Sigmoid colon (tissue), 7 donors: ENCODE measurements at places on chromosomes 3 and 15. TPM values are rescaled to one million over a fixed set of nuclear protein-coding genes. Genes with fewer than 3 reads are reported as not detected.
A peak's percentile ranks its signal among the peaks of the same experiment; 100 is the strongest.

Gene PTH1R
- 3.6 TPM for total RNA-seq

Gene EHHADH
- 7.6 TPM for total RNA-seq

Gene B3GALNT1
- 5.4 TPM for total RNA-seq

Gene FAM107A
- 35.2 TPM for total RNA-seq

Gene SUCLG2
- total RNA-seq, result 70.9 TPM

Gene DPPA2
- not detected for total RNA-seq

Gene SLC2A2
- not detected for total RNA-seq

Gene HHATL
- not detected for total RNA-seq

Gene RARRES1
- total RNA-seq, result 208 TPM

Gene ZPLD1
- 0.27 TPM for total RNA-seq

Gene UPK1B
- not detected for total RNA-seq

GRCh38 chr3:30915782-30916181, 21.3 kb upstream of the GADL1 start:
- DNase-seq, result no peak

DNA sequence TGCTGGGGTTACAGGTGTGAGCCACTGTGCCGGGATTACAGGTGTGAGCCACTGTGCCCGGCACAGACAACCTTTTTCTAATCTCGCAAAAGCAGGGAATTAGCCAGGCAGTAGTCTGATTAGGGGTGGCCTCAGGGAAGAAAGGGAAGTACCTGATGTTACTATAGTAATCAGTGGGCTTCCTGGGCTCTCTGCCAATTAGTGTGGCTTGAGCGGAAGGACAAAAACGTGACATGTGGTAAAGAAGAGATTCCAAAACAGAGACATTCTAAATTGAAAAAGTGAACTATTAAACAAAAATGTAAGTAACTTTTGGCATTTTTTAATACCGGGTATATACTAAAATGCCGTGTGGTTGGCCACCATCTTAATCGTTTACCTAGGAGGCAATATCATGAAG, 48.1 kb downstream of the CFAP20DC start:
- no peak for DNase-seq

- DNase-seq, result peak; percentile 75
These were observed 163.4 kb downstream of the KLF13 start for GRCh38 chr15:31489801-31490646.

DNA sequence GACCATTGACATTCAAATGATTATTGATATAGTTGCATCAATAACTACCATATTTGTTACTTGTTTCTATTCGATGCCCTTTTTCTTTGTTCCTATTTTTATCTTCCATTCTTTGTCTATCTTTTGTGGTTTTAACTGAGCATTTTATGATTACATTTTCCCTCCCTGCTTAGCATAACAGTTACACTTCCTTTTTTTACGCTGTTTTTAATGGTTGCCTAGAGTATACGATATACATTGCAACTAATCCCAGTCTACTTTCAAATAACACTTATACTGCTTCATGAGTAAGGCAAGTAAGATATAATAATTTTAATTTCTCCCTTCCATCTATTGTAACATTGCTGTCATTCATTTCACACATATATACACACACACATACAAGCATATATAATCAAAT, 26.3 kb downstream of the COL6A6 start:
- DNase-seq, result no peak

GRCh38 chr15:65926899-65927298, 57.6 kb downstream of the RAB11A start:
- no peak for DNase-seq

DNA sequence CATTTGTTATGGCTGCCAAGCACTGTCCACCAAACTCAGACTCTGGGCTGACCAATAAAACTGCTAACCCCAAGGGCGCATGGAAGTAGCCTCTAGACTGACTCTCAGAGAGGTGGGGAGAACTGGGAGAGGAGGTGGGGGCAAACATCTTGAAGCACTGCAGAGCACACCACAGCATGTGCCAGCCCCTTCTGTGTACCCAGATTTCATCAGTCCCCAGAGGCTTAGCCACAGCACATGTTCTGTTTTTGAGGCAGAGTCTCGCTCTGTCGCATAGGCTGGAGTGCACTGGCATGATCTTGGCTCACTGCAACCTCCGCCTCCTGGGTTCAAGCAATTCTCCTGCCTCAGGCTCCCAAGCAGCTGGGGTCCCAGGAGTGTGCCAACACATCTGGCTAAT, 119.5 kb upstream of the SPATA12 start:
- DNase-seq, result no peak

DNA sequence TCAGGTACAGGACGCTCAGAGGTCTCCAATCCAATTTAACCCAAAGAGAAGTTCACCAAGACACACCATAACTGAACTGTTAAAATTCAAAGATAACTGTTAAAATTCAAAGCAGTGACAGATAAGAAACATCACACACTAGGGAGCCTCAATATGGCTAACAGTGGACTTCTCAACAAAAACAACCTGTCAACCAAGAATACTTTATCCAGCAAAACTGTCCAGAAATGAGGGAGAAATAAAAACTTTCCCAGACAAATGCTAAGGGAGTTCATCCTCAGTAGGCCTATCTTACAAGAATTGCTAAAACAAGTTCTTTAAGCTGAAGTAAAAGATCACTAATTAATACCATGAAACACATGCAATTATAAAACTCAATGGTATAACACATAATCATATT, 36.3 kb upstream of the MYLK start:
- DNase-seq, result no peak

- DNase-seq, result no peak
These were observed 40.0 kb upstream of the PLCL2 start for GRCh38 chr3:16844791-16845190.

- no peak for DNase-seq
These were observed 93.6 kb downstream of the CDIN1 start for GRCh38 chr15:36673039-36673438.

GRCh38 chr3:170532573-170532972, 53.3 kb downstream of the SLC7A14 start:
- no peak for DNase-seq

DNA sequence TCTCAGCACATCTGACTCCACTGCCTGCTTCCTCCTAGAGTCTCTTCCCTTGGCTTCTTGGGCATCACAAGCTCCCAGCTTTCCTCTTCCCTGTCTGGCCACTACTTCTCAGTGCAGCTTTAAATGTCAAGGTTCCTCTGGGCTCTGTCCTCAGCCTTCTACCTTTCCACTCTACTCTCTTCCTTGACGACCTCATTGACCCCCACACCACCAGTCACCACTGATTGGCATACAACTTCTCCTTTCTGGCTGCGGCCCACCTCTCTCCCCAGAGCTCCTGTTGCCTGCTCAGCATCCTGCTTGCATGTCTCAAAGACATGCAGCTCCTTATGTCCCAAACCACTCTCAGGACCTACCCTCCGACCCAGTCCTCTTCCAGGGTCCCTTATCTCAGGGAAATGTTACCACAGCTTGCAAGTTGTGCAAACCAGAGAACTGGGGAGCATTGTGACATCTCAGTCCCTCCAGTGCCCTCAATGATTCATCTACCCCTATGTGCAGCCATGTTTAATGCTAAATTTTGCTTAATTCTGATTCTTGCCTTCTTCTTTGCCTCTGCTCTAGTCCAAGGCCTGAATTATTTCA, 49.9 kb downstream of the TRPM1 start:
- no peak for DNase-seq

DNA sequence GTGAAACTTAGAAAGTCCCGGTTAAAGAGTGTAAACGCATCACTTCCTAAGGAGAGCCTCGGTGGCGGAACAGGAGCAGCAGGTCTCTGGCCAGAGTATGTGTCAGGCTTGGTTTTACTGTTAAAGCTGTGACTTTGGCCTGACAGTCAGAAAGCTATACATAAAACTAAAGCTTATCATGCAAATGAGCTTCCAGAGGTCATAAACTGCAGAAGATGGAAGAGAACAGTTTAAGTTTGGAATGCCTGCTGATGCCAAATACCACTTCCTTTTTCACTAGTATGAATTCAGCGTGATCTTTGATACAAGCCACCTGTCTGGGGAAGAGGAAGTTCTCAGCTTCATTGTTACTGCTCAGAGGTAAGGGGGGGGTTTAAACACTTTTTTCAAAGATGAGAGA, 125.1 kb upstream of the CTDSPL start:
- no peak for DNase-seq

- no peak for DNase-seq
These were observed 38.2 kb downstream of the SHQ1 start for GRCh38 chr3:72810063-72810462.

DNA sequence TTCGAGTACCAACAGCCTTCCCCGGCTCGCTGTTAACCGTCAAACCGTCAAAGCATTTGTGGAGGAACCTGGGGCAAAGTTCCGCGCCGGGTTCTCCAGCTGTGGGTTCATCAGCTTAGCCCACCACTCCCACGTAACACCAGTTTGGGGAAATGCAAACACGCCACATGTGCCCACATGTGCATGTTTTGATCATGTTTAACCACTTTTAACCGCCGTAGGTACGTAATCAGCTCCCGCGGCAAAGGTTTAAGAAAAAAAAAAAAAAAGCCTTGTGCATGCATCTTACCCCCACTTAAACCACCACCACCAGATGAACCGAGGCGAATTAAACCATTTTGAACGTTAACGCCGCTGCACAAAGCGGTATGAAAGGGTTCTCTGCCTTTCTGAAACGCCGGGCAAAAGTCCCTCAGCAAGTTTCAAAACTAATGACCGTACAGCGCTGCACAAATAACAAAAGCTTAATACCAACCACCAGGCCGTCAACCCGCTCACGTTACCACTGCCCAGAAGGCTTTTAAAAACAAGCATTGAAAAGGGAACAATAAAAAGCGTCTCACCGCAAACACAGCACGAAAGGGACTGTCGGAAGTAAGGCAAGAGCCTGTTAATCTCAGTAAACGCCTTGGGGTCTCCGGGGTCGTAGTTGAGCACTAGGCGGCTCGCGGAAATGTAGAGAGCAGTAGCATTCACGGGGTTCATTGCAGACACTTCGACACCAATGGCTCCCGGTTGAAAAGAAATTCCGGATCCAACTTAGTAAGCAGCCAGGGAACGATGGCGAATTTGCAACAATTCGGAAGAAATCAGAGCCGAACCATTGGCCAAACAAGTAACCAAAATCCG, 1.5 kb downstream of the MSL2 start:
- DNase-seq, result no peak

DNA sequence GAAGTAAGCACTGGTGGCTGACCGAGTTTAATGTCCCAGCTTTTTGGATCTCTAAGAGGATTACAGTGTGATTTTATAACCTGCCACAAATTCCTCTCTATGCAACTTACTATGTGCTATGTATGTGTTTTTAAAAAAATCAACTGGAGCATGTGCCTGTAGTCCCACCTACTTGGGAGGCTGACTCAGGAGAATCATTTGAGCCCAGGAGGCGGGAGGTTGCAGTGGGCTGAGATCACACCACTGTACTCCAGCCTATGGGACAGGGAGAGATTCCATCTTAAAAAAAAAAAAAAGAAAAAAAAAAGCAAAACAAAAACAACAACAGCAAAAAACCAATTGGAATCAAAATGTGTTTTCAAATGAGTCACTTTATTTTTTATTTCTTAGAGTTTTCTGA, 29.6 kb downstream of the DUT start:
- DNase-seq, result no peak

DNA sequence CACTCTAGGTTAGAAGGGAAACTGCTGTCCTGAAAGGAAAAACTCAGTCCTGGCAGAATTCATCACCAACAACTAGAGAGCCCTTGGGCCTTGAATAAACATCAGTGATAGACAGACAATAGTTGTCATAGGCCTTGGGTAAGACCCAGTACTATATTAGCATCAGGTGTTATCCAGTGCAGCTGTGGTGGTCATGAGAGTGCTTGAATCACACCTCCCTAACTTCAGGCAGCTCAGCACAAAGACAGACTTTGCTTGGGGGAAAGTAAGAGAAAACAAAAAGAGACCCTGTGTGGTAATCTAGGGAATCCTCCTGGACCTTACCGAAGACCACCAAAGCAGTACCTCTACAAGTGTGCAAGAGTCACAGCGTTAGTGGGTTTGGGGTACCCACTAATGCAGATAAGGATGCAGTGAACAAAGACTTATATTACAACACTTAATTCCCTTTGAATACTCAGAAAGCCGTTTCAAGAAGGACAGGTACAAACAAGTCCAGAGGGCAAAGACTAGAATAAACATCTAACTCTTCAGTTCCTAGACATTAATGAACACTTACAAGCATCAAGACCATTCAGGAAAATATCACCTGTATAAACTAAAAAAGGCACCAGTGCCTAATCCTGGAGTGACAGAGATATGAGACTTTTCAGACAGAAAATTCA, 332.3 kb upstream of the EPHA3 start:
- DNase-seq, result no peak

DNA sequence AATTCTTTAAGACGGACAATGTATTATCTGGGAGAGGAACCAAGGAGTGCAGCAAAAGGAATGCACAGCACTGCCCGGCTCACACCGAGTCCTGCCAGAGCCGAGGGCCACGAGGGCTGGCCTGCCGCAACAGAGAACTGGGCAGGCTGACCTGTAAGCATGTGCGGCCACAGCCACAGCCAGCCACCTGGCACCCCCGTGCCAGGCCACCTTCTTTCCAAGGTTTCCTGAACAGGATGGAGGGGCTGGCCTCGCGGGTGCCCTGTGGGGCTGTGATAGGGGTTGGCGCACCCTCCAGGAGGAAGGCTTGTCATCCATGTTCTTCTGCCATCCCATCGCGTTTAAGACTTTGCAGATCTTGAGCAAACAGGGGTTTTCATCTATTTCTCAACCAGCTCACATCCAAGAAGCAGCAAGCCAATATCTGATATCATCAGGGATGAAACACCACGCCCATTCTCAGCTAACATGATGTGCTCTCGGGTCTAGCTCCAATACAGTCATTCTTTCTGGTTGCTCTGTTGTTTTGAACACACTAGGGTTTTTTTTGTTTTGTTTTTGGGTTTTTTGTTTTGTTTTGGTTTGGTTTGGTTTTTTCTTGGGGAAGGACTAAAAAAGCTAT, 10.2 kb downstream of the CA12 start:
- peak; percentile 62 for DNase-seq

- DNase-seq, result no peak
These were observed 309.1 kb upstream of the ICE2 start for GRCh38 chr15:60787837-60788691.

GRCh38 chr15:66138892-66139590, 114.5 kb downstream of the MEGF11 start:
- no peak for DNase-seq

DNA sequence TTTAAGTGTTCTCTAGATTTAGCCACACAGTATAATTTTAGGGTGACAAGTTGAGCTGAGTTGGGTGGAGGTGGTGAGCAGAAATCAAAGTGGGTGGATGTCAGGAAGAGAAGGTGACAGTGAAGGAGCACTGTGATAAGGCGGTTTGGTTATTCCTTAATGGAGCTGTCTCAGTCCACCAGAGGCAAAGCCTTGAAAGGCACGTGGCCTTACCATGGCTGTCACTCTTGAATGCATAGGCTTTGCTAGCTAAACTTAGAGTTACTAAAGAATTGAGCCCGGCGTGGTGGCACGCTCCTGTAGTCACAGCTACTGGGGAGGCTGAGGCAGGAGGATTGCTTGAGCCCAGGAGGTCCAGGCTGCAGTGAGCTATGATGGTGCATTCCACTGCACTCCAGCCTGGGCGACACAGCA, 560 bp upstream of the TTLL13 start:
- DNase-seq, result no peak

- DNase-seq, result peak; percentile 80
These were observed 727 bp downstream of the NSMCE3 start for GRCh38 chr15:29268706-29269484.
